Neural crest cell (in vitro differentiated cells): ENCODE measurements at places on chromosomes 6 and 20. TPM values are rescaled to one million over a fixed set of nuclear protein-coding genes. Genes with fewer than 3 reads are reported as not detected.
A peak's percentile ranks its signal among the peaks of the same experiment; 100 is the strongest.

DNA sequence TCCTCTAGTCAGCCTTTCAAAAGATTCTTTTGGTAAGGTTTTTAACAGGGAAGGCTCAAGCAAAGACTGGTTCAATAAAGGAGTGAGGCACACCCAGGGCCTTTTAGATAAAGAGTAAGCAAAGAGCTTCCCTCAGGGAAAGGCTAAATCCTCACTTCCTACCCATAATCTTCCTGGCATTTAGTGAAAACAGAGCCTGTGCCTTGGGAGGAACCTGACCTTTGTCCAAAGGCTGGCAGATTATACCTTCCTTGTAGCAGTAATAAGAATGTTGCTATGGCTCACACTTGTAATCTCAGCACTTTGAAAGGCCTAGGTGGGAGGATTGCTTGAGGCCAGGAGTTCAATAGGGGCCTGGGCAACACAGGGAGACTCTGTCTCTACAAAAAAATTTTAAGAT is 280.1 kb upstream of the PLCB4 start:
- DNase-seq: no peak

The TP53RK gene
- 19.5 and 19.8 TPM in 2 replicates for total RNA-seq

GRCh38 chr20:32406701-32407100 is 48.6 kb downstream of the ASXL1 start:
- no peak for DNase-seq

GRCh38 chr20:59819496-59820203 is 113.8 kb downstream of the SYCP2 start:
- no peak for DNase-seq

The B3GAT2 gene
- 0.98 and 1.2 TPM in 2 replicates for total RNA-seq

- DNase-seq: no peak
Measured at GRCh38 chr6:46510651-46511050, 19.4 kb upstream of the RCAN2 start.

DNA sequence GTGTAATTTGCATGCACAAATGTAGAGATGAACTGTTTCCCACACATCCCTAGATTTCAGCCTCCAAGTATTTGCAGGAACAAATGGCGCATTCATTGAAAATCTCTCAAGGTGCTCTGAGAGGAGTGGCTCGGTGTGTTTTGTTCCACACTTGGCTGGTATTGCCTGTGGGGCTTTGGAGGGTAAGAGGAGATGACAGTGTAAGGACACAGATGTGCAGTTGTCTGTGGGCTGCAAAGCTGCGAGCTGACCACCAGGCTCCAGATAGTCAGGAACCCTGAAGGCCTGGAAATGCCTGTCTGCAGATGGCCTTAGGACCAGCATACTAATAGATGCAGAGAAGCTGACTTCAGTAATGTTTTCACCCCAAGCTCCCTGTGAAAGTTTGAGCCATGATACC is 57.7 kb upstream of the PBOV1 start:
- no peak for DNase-seq

DNA sequence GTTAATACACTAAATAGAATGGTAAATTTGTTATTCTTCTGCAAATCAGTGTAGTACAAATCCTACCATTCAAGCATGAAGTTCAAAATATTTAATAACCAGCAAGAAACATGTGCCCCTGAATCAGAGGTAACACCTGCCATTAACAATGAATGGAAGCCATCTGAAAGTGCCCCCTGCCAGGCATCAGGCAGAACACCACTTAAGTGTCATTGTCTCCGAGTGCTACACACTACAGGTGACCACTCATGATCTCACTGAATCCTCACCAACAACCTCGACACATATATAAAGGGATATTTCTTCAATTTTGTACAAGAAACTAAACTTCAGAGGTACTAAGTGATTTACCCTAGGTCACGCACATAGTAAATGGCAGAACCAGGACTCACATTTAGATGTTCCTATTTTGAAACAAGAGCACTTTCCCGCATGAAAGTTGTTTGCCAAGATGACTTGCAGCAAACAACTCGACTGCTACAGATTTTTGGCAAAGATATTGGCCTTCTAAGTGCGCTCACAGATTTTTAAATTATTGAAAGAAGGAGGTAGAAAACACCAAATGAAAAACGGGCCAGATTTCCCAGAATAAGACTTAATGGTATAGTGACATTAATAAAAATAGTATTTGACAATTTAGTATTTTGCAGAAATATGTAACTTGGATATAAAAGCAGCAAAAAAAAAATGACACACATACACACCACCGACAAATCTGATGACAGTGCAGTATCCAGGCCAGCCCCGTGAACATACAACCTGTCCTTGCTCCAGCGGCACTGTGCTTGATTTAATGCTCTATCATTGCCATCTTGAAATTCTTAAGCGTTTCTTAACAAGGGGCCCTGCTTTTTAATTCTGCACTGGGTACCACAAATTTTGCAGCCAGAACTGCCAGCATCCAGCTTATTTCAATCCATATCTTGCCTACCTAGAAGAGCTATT is 274.5 kb downstream of the ALDH8A1 start:
- no peak for DNase-seq

The HDGFL1 gene
- not detected in 2 replicates for total RNA-seq

- DNase-seq: no peak
Measured at GRCh38 chr6:35786810-35787209, 6.0 kb downstream of the CLPSL1 start.

The CPNE5 gene
- total RNA-seq: 0.54 and 1.0 TPM in 2 replicates

DNA sequence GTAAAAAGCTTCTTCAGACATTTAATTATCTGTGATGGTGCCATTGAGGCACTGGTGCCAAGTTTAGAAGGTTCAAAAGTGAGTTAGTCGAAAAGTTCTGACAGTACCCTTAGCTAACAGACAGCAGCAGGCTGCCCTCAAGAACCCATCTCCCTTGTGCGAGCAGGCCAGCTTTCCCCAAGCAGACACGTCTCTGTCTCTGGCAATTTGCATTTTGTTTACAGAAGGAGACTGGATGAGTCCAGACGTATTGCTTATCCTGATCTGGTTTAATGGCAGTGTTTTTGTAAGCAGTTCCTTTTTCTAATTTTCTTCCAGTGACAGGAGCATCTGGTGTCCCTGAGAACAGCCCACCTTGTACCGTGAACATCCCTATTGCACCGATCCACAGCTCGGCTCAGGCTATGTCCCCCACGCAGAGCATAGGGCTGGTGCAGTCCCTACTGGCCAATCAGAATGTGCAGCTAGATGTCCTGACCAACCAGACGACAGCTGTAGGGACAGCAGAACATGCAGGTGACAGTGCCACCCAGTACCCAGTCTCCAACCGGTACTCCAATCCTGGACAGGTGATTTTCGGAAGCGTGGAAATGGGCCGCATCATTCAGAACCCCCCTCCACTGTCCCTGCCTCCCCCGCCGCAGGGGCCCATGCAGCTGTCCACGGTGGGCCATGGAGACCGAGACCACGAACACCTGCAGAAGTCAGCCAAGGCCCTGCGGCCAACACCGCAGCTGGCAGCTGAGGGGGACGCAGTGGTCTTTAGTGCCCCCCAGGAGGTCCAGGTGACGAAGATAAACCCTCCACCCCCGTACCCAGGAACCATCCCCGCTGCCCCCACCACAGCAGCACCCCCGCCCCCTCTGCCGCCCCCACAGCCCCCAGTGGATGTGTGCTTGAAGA is 58.3 kb upstream of the TMEM181 start:
- no peak for DNase-seq

The SUPT3H gene
- total RNA-seq: 17.0 and 18.0 TPM in 2 replicates

- DNase-seq: no peak
Measured at GRCh38 chr6:35368038-35368887, 25.9 kb downstream of the PPARD start.

GRCh38 chr6:39209360-39209811 is 19.9 kb downstream of the KCNK5 start:
- DNase-seq: no peak

DNA sequence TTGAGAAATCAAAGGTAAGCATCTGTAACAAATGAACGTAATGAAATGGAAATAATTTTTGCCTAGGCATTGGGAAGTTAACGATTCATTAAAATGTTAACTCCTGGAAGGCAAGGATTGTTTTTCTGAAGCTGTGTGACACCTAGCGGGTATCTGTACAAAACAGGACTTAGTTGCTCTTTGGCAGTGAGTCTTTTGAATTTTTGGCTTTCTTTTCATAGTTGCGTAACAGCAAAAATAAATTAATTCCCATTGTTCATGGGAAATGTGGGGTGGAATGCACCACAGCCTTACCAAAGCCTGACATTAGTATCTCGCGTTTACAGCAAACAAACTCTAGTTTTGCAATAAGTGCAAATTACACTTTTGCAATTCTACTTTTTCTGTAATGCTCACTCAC is 92.7 kb upstream of the DTNBP1 start:
- no peak for DNase-seq

- DNase-seq: no peak
Measured at GRCh38 chr6:106133040-106133439, 46.9 kb downstream of the PRDM1 start.

The PRPH2 gene
- not detected in 2 replicates for total RNA-seq

DNA sequence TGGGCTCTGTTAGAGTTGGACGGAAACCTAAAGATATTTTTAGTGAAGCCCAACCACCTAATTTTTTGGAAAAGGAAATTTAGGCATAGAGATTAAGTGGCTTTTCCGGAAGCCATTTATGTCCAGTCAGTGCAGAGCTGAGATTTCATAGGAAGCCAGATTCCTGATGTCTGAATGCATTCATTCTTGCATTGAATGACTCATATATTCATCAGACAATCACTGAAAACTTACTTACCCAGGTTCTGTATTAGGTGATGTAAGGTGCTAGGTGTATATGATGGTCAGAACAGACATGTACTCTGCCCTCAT is 4.1 kb downstream of the SH3BGRL2 start:
- DNase-seq: no peak

The ANKRD6 gene
- total RNA-seq: 20.5 and 20.7 TPM in 2 replicates

- DNase-seq: no peak
Measured at GRCh38 chr6:6688951-6689350, 100.4 kb downstream of the LY86 start.

DNA sequence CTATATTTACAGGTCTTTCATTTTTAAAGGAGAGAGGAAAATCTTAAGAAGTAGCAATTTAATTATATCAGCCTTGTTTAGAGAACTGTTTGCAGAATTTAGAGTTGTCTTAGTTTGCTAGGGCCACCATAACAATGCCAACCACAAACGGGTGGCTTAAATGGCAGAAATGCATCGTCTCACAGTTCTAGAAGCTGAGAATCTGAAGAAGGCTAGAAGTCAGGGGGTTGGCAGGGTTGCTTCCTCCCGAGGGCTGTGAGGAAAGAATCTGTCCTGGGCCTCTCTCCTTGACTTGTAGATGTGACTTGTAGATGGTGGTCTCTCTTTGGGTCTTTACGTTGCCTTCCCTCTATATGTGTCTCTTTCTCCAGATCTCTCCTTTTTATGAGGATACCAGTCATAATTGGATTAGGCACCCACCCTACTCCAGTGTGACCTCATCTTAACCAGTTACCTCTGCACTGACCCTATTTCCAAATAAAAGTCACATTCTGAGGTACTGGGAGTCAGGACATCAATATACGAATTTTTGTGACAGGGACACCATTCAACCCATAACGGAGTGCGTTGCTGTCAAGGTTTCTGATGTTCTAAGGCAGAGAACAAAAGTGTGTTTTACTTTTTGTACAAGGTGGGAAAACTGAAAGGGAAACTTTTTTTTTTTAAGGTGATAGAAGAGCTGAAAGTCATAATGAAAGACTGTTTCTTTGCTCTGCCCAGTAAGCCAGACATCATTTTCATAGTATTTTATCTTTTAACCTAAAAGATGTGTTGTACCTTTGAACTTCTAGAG is 84.4 kb downstream of the SAMD3 start:
- no peak for DNase-seq

The GTF2H4 gene
- total RNA-seq: 72.6 and 78.5 TPM in 2 replicates

DNA sequence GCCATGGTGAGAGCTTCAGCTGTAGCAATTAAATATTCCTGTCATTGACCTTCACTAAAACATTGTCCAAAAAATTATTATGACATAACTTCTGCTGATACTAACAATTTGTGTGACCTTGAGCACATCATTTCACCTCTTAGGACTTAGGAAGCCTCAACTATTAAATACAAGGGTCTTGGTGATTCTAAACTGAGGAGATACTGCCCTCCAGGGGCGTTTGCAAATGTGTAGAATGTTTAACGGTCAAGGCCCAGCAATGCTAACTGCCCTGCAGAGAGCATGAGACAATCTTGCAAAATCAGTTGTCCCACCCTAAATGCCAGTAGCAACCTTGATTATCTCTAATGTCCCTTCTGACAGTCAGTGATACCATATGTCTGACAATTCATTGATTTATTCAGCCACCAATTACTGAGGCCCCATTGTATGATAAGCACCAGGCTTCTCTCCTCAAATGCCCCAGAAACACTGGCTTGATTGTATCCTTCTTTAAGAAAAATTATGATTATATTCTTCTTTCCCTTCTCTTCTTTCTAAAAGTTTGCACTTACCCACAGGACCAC is 284.1 kb upstream of the PLN start:
- peak; percentile 32 for DNase-seq

GRCh38 chr6:28606424-28607391 is 81.0 kb downstream of the GPX5 start:
- peak; percentile 62 for DNase-seq

DNA sequence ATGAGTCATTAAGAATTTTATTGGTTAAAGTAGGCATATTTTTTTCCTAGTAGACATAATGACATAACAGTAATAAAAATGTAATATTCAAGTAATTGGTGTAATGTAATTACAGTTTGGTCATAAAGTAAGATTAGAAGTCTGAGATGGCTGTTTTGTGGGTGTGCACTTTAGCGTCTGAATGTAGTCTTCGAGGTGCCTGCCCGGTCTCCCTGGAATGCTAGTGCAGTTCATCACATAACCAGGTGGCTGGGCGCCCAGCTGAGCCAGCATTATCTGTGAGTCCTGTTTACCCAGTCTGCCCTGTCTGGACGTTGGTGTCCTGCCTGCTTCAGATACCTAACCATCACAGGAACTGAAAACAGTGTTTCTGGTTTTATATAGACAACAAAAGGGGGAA is 419.1 kb downstream of the CDC5L start:
- no peak for DNase-seq

- no peak for DNase-seq
Measured at GRCh38 chr6:148398244-148398643, 55.6 kb downstream of the SASH1 start.

The SLC24A3 gene
- 0.27 and 0.51 TPM in 2 replicates for total RNA-seq

- peak; percentile 76 for DNase-seq
Measured at GRCh38 chr6:79630883-79631692, at the start of gene SH3BGRL2. TSS of gene SH3BGRL2 (plus strand) at chr6:79631329. CDS start at chr6:79631462, 133 bp downstream.

DNA sequence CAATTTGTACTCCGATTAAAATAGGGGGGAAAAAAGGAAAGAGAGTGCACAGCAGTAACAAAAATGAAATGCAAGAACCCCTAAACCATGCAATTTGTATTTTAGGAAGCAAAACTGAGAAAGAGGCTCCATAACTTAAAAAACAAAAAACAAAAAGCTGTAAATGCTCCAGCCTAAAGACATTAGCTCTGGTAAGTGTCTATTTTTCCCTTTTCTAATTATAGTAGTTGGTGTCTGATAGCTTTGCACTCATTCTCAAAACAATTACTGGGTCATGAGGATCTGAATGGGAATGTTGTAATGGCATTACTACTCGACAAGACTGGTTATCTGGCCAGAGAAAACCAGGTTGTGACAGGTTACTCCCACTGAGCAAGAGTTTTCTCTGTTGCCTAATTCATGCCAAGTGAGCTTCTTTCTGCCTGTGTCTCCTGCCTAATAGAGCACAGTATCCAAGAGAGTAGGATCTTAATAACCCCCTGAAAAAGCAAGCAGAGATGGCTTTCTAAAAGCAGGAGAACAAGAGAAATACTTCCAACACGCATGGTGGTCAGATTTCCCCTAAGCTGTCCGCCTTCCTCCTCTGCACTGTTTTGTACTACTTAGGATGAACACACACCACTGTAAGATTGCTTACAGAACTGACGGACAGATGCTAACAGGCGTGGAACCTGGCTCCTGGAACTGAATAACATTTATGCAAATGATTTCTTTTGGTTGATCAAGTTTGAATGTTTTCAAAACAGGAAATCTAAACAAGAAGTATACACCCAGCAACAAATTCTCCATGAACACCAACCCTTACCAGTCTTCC is 86.4 kb downstream of the FKBP5 start:
- no peak for DNase-seq
